ENCODE measurements at places on chromosomes 2 and 18.

GRCh38 chr2:46643493-46643892 lies 164.1 kb downstream of the TMEM247 start:
- H3K36me3 ChIP-seq, result no peaks in the 10 kb centered on the region
- H3K4me1 ChIP-seq, result peaks cover 8% of the 10 kb centered on the region
- no peak overlapping the region for H3K27ac ChIP-seq

- no peaks in the 10 kb centered on the region for H3K27me3 ChIP-seq
- no peaks in the 10 kb centered on the region for H3K4me1 ChIP-seq
- no peak overlapping the region for H3K27ac ChIP-seq
- no peak overlapping the region for H3K4me3 ChIP-seq
- no peak for DNase-seq
Observed at GRCh38 chr18:46567196-46567595, 89.8 kb downstream of the LOXHD1 start.

- H3K27me3 ChIP-seq, result no peaks in the 10 kb centered on the region
- DNase-seq, result no peak
- no peaks in the 10 kb centered on the region for H3K36me3 ChIP-seq
- H3K4me3 ChIP-seq, result no peak overlapping the region
- no peak overlapping the region for H3K27ac ChIP-seq
Observed at GRCh38 chr2:127045792-127046501, 61.0 kb downstream of the BIN1 start.

GRCh38 chr2:10028988-10029874 lies 14.1 kb upstream of the KLF11 start:
- H3K27me3 ChIP-seq, result no peaks in the 10 kb centered on the region
- no peaks in the 10 kb centered on the region for H3K4me1 ChIP-seq
- DNase-seq, result no peak
- peak overlapping the region; percentile 28 for H3K27ac ChIP-seq

DNA sequence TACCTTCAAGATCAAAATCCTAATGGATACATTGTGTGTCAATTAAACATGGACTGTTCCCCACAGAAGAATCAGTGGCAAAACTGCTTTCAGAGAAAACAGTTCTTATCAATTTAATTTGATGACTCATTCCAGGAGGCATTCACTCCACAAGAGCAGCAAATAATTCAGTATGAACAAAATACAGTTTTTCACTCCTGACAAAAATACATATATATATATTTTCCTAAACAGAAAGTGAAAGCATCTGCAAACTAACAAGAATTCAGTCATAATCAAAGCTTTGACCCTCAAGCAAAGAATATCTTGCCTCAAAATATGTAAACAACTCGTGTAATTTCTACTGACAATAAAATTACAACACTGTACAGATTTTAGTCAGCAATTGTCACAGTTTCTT lies 685.1 kb upstream of the SLC8A1 start:
- no peak for DNase-seq
- H3K27me3 ChIP-seq, result no peaks in the 10 kb centered on the region
- H3K4me3 ChIP-seq, result no peak overlapping the region
- H3K27ac ChIP-seq, result no peak overlapping the region

- H3K36me3 ChIP-seq, result no peaks in the 10 kb centered on the region
- H3K27ac ChIP-seq, result no peak overlapping the region
- H3K4me3 ChIP-seq, result no peak overlapping the region
Observed at GRCh38 chr18:44743631-44744030, 62.9 kb downstream of the SETBP1 start.
